ENCODE measurements at places on chromosomes 4 and X.

- DNase-seq = no peak
Observed at GRCh38 chrX:4043951-4044350, 330.5 kb upstream of the PRKX start.

DNA sequence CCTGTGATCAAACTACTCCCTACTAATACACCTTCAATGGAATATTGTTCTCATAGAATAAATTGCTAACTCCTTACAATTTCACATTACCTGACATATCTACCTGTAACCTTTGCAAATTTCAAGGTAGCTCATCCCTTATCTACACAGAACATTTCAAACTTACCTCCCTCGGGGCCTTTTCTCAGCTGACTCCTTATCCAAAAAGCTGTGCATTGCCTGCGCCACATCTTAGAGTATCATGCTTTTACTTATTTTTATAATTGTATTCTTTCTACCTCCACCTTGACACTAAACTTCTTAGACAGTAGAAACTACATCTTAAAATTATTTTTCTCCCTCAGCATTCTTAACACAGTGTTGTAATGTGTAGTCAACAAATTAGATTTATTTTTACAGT is 198.5 kb downstream of the FBXO8 start:
- DNase-seq = no peak

- no peak for DNase-seq
Observed at GRCh38 chr4:85573270-85573669, 98.3 kb downstream of the ARHGAP24 start.

GRCh38 chr4:40570348-40571077 is 59.2 kb downstream of the RBM47 start:
- no peak for DNase-seq
